Thyroid gland (tissue), 4 donors: ENCODE measurements at places on chromosomes 13 and 19. TPM values are rescaled to one million over a fixed set of nuclear protein-coding genes. Genes with fewer than 3 reads are reported as not detected.

Gene TLE6
- total RNA-seq: 20.7 TPM

Gene METTL21C
- total RNA-seq: not detected

Gene BORA
- total RNA-seq: 6.4 TPM

Gene CNFN
- 1.0 TPM for total RNA-seq

Gene IL4I1
- total RNA-seq: not detected

- DNase-seq: no peak
- H3K4me1 ChIP-seq: no peaks in the 10 kb centered on the region
- no peak overlapping the region for H3K27ac ChIP-seq
- no peaks in the 10 kb centered on the region for H3K27me3 ChIP-seq
- H3K36me3 ChIP-seq: no peaks in the 10 kb centered on the region
These were observed 162.5 kb upstream of the TSHZ3 start for GRCh38 chr19:31511696-31512095.

DNA sequence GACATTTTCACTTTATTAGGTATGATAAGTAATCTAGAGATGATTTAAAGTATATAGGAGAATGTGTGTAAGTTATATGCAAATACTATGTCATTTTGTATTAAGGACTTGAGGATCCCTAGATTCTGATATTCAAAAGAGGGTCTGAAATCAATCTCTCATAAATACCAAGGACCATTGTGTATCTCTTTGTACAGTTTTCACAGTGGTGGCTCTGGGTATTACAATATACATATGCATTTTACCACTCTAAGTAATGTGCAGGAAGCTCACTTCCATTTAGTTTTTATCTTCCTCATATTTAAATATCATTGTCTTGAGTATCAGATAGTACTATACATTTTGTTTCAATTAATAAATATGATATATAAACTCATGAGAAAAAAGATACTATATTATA lies 862.6 kb upstream of the PCDH20 start:
- H3K36me3 ChIP-seq: no peaks in the 10 kb centered on the region
- H3K27ac ChIP-seq: no peak overlapping the region
- no peaks in the 10 kb centered on the region for H3K4me1 ChIP-seq
- no peak for DNase-seq
- H3K27me3 ChIP-seq: no peaks in the 10 kb centered on the region

DNA sequence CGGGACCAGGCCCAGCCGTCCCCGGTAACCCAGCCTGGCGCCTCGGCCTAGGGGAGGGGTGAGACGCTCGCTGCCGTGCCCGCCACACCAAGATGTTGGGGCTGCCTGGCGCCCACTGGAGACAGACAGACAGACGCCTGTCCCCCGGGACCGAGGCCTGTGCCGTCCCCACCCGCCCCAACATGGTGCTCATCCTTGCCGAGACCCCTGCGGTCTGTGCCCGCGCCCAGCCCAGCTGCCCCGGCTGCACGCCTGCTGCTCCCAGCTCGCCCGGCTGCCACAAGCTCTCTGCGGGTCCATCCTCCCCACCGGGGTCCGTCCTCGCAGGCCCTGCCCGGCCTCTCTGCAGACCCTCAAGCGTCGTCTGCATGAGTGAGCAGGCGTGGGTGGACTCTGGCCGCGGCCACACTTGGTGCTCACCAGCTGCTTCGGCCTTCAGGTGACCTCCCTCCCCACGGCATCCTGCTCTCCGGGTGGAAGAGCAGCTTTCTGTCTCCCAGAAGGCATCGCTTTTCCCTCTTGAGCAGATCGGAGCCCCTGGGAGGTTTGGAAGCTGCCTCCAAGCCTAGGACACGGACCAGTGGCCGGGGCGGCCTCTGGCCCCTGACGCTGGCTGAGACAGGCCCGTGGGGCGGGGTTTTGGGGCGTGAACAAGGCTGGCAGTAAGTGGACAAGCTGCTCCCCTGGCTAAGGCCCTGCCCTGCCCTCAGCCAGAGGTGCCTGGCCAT lies 6.7 kb upstream of the TMPRSS9 start:
- H3K27ac ChIP-seq: no peak overlapping the region
- no peak overlapping the region for H3K4me3 ChIP-seq
- peaks cover 10% of the 10 kb centered on the region for H3K36me3 ChIP-seq
- H3K27me3 ChIP-seq: no peaks in the 10 kb centered on the region
- H3K4me1 ChIP-seq: no peaks in the 10 kb centered on the region

- H3K27me3 ChIP-seq: no peaks in the 10 kb centered on the region
- H3K4me3 ChIP-seq: no peak overlapping the region
- no peak overlapping the region for H3K27ac ChIP-seq
- no peak for DNase-seq
These were observed 1445.7 kb downstream of the UQCRFS1 start for GRCh38 chr19:27767234-27767633.

DNA sequence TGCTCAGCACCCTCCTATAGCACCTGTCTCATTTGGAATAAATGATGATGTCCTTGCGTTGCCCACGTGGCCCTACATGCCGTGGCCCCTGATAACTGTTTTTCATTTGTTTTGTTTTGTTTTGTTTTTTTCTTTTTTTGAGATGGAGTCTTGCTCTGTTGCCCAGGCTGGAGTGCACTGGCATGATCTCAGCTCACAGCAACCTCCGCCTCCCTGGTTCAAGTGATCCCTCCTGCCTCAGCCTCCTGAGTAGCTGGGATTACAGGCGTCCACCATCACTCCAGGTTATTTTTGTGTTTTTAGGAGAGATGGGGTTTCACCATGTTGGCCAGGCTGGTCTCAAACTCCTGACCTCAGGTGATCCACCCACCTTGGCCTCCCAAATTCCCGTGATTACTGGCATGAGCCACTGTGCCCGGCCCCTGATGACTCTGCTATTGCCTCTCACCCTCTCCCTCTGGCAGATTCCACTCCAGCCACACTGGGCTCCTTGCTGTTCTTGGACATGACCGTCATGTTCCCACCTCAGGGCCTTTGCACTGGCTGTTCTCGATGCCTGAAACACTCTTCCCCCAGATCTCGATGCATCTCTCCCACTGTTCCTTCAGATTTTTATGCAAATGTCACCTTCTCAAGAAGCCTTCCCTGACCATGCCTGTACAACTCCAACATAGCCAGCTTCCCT lies 7.4 kb downstream of the C5AR2 start:
- DNase-seq: no peak
- no peaks in the 10 kb centered on the region for H3K27me3 ChIP-seq
- H3K27ac ChIP-seq: no peak overlapping the region
- no peak overlapping the region for H3K4me3 ChIP-seq
- H3K4me1 ChIP-seq: peaks cover 6% of the 10 kb centered on the region
- H3K36me3 ChIP-seq: no peaks in the 10 kb centered on the region

GRCh38 chr19:4851551-4852290 lies 15.7 kb downstream of the PLIN3 start:
- H3K4me3 ChIP-seq: no peak overlapping the region
- peak; percentile 94 for DNase-seq
- H3K36me3 ChIP-seq: peaks cover 9% of the 10 kb centered on the region
- peak overlapping the region; percentile 80 for H3K27ac ChIP-seq

- no peak overlapping the region for H3K4me3 ChIP-seq
- no peaks in the 10 kb centered on the region for H3K36me3 ChIP-seq
- DNase-seq: no peak
- no peaks in the 10 kb centered on the region for H3K27me3 ChIP-seq
- peaks cover 22% of the 10 kb centered on the region for H3K4me1 ChIP-seq
- H3K27ac ChIP-seq: no peak overlapping the region
These were observed 22.9 kb downstream of the LRCH1 start for GRCh38 chr13:46575818-46576221.

- no peaks in the 10 kb centered on the region for H3K27me3 ChIP-seq
- H3K27ac ChIP-seq: peak overlapping the region; percentile 47
- H3K4me3 ChIP-seq: no peak overlapping the region
- no peak for DNase-seq
- no peaks in the 10 kb centered on the region for H3K36me3 ChIP-seq
These were observed 38.1 kb downstream of the NUFIP1 start for GRCh38 chr13:44951184-44951583.

GRCh38 chr19:48175578-48175977 lies 5.1 kb downstream of the ZSWIM9 start:
- no peaks in the 10 kb centered on the region for H3K27me3 ChIP-seq
- H3K4me1 ChIP-seq: peaks cover 11% of the 10 kb centered on the region
- no peak overlapping the region for H3K4me3 ChIP-seq

GRCh38 chr13:32616883-32617511 lies 30.7 kb downstream of the PDS5B start:
- no peaks in the 10 kb centered on the region for H3K4me1 ChIP-seq
- no peak for DNase-seq
- no peak overlapping the region for H3K27ac ChIP-seq
- no peaks in the 10 kb centered on the region for H3K27me3 ChIP-seq

- DNase-seq: peak; percentile 18
- H3K36me3 ChIP-seq: no peaks in the 10 kb centered on the region
- H3K27me3 ChIP-seq: no peaks in the 10 kb centered on the region
These were observed 370.7 kb downstream of the HS6ST3 start for GRCh38 chr13:96460609-96461008.

DNA sequence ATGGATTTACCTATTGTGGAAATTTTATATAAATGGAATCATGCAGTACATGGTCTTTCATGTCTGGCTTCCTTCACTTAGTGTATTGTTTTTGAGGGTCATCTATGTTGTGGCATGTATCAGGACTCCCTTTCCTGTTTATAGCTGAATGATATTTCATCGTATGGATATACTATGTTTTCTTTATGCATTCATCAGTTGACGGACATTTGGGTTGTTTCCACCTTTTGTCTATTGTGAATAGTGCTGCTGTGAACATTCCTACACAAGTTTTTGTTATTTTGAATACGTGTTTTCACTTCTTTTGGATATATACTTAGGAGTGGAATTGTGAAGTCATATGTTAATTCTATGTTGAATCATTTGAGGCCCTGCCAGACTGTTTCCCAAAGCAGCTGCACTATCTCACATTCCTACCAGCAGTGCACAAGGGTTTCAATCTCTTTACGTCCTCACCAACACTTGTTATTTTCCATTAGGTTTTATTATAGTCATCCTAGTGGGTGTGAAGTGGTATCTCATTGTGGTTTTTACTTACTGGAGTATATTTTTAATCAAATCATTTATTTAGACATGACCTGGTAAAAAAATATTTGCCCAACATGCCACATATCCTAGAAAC lies 262.7 kb downstream of the DLEU7 start:
- no peaks in the 10 kb centered on the region for H3K36me3 ChIP-seq
- no peaks in the 10 kb centered on the region for H3K27me3 ChIP-seq
- H3K4me1 ChIP-seq: peaks cover 12% of the 10 kb centered on the region
- no peak overlapping the region for H3K27ac ChIP-seq

- no peaks in the 10 kb centered on the region for H3K27me3 ChIP-seq
- H3K4me3 ChIP-seq: no peak overlapping the region
- no peaks in the 10 kb centered on the region for H3K36me3 ChIP-seq
- no peaks in the 10 kb centered on the region for H3K4me1 ChIP-seq
These were observed 9.2 kb upstream of the DNAJC15 start for GRCh38 chr13:43014162-43014561.
